Left lung (tissue), 14 donors: ENCODE measurements at places on chromosomes 6 and 20. TPM values are rescaled to one million over a fixed set of nuclear protein-coding genes. Genes with fewer than 3 reads are reported as not detected.

DNA sequence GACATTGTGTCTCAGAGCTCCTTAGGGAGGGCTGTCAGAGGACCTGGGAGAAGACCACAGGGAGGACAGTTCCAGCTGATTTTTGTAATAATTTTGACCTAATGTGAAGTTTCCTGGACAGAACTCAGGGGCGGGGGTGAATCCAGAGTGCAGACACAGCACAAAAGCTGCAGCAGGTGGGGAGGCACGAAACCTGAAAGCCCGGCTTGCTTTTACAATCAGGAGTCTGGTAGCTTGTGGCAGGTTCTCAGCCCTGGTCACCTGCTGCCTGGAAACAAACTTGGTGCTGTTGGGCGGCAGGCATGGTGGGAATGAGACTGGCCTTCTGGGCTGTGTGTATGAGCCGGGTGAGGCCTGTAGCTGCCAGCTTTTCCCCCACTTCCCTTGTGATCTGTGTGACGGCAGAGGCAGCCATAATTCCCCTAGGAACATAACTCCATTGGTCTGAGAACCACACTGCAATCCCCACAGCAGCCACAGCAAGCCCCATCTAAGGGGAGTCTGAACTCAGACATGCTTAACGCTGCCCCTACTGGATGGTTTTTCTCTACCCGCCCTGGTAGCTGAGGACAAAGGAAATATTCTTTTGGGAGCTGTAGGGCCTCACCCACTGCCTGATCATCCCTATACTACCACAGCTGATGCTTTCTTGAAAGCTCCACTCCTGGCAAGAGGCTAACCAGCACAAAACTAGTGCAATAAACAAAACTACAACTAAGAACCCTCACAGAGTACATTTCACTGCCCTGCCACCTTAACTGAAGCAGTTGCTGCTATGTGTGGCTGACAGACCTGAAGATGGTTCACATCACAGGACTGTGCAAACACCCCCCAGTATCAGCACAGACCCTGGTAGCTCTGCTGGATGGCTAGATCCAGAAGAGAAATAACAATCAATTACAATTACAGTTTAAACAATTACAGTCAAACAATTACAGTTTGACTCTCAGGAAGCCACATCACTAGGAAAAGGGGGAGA is 1055.1 kb upstream of the GJE1 start:
- DNase-seq: no peak

GRCh38 chr20:373171-373890 is 7.2 kb upstream of the TRIB3 start:
- DNase-seq: peak; percentile 85

- no peak for DNase-seq
Observed at GRCh38 chr6:52504782-52505136, 72.1 kb downstream of the TRAM2 start.

Gene DSP
- polyA plus RNA-seq: 74.2 TPM

GRCh38 chr6:7617801-7618764 is 28.1 kb downstream of the SNRNP48 start:
- peak; percentile 13 for DNase-seq

- no peak for DNase-seq
Observed at GRCh38 chr20:63547725-63548480, at the start of gene SRMS. TSS of gene SRMS (minus strand) at chr20:63547749. CDS start at chr20:63547463, 286 bp downstream.

Gene MYL9
- polyA plus RNA-seq: 232 TPM

Gene TMX4
- 26.0 TPM for polyA plus RNA-seq

Gene CHRNA4
- 1.1 TPM for polyA plus RNA-seq

Gene NECAB3
- 27.9 TPM for polyA plus RNA-seq

Gene NOTCH4
- polyA plus RNA-seq: 57.5 TPM

GRCh38 chr6:18507018-18507415 is 119.9 kb downstream of the RNF144B start:
- no peak for DNase-seq

DNA sequence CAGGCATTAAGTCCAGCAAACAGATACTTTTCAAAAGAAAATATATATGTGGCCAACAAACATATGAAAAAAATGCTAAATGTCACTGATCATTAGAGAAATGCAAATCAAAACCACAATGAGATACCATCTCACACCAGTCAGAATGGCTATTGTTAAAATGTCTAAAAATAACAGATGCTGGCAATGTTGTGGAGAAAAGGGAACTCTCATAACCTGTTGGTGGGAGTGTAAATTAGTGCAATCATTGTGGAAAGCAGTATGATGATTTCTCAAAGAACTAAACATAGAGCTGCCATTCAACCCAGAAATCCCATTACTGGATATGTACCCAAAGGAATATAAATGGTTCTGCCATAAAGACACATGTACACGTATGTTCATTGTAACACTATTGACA is 20.6 kb downstream of the KCNQ5 start:
- no peak for DNase-seq

- DNase-seq: no peak
Observed at GRCh38 chr6:146785001-146785585, 186.3 kb downstream of the ADGB start.

- no peak for DNase-seq
Observed at GRCh38 chr6:122778985-122779661, 393 bp upstream of the FABP7 start.

GRCh38 chr6:150628908-150629307 is 29.2 kb downstream of the PLEKHG1 start:
- no peak for DNase-seq

- DNase-seq: no peak
Observed at GRCh38 chr6:135992739-135993138, 141.2 kb downstream of the PDE7B start.

Gene ADISSP
- 37.3 TPM for polyA plus RNA-seq

- no peak for DNase-seq
Observed at GRCh38 chr6:130560231-130560630, 194.4 kb downstream of the TMEM200A start.

- no peak for DNase-seq
Observed at GRCh38 chr6:125927761-125928160, 28.8 kb upstream of the HINT3 start.

DNA sequence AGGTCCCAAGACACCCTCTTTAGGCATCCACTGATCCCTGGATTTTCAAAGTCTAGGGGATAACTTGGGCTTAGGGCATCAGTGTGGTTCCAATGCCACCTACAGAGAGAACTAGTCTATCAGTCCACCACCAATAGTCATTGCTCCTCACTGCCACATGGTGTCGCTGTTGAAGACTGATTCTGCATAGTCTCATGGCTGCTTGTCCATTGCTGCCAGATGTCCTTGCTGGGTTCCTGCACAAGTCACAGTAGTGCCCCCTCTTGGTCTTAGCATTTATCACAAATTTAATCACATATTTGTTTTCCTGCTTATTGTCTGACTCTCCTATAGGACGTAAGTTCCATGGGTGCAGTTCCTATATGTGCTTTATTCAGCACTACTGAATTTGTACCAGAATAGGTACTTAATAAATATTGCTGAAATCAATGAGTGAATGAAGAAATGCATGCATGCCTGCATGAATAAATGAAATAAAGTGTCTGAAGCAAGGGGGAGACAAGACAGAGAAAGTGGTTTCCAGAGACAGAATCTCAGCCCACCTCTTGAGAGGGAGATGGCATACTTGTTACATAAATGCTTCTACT is 45.9 kb upstream of the RALY start:
- DNase-seq: no peak

Gene OR2J2
- polyA plus RNA-seq: not detected

- no peak for DNase-seq
Observed at GRCh38 chr6:118124851-118125250, 217.8 kb downstream of the SLC35F1 start.

DNA sequence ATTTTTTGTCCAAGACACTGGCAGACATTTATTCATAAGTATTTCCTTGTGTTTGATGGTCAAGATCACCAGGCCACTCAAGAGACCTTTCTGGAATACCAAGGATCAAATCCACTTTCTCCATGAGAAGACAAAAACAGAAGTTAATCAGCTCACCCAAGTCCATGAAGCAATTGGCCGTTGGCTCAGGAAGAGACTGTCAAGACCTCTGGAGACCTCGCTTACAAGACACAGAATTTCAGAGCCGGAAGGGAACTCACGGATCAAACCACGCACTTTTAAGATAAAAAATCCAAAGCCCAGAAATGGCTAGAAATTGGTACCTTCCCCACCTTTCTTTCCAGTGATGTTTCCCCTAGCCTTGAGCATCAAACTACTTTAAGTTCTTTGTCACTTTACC is 3.3 kb downstream of the TRERF1 start:
- DNase-seq: no peak

DNA sequence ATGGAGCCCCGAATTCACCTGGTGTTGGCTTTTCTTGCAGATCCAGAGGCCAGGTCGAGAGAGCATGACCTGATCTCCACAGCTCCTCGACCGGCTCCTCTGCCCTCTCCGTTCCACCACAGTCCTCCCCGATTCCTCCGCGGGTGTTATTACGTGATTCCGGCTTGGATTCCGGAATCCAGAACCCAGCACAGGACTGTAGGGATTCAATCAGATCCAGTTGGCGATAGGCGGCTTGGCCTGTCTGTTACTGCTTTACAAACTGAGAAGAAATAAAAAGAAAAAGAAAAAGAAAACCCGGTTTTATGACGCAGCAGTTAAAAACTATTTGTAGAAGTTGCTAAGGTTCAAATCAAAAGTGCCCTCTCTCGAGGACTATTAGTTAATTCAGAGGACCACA is 222.7 kb downstream of the EYA2 start:
- DNase-seq: no peak

DNA sequence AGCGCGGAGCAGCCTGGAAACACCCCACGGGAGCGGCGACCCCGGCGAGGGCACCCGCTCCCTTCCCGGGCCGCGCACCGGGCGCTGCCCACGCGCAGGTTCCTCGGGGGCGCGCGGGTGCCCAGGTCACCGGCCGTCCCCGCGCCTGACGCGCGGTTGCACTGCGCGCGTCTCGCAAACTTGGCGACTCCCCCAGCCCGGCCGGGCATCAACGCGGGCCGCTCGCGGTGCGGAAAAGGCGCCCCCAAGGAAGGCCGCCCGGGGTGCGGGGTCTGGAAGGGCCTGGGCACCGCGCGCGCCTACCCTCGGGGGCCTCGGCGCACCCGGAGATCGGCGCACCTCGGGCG is 555 bp upstream of the ZBTB46 start:
- no peak for DNase-seq

Gene RBCK1
- 93.2 TPM for polyA plus RNA-seq

GRCh38 chr20:38939686-38940085 is 13.5 kb downstream of the FAM83D start:
- no peak for DNase-seq

DNA sequence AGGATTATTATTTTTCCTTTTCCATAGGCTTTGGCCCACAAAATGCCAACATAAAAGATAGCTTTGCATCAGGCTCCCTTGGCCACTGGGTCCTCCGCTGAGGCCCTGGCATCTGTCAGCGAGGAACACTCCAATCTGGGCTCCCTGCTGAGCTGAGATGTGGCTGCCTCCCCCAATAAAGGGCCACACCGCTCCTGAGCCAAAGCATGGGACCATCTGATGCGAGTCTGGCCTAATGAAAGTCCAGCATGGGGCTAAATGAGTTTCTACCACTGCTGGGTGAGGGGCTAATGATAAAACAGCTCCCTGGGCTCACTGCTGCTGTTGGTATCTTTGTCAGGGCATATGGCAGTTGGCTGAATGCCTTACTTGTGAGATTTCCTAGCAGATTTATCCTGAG is 817.5 kb upstream of the SLC35B3 start:
- DNase-seq: no peak

DNA sequence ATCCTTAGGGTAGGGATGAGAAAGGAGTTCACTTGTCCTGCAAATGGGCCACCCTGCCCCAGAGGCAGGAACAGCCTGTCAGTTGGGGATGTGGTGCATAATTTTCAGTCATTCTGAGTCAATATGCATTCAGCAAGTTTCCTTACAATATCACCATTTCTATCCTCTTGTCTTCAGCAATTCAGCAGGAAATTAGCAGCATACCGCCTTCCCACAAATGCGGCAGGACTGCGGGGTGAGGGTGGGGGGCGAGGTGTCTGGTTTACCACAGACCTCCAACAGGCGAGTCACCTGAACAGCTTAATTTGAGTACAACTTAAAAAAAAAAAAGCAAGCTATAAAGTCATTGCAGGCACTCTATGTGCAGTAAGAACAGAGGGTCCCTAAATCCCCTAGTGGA is 126.8 kb downstream of the MAP3K7 start:
- no peak for DNase-seq

DNA sequence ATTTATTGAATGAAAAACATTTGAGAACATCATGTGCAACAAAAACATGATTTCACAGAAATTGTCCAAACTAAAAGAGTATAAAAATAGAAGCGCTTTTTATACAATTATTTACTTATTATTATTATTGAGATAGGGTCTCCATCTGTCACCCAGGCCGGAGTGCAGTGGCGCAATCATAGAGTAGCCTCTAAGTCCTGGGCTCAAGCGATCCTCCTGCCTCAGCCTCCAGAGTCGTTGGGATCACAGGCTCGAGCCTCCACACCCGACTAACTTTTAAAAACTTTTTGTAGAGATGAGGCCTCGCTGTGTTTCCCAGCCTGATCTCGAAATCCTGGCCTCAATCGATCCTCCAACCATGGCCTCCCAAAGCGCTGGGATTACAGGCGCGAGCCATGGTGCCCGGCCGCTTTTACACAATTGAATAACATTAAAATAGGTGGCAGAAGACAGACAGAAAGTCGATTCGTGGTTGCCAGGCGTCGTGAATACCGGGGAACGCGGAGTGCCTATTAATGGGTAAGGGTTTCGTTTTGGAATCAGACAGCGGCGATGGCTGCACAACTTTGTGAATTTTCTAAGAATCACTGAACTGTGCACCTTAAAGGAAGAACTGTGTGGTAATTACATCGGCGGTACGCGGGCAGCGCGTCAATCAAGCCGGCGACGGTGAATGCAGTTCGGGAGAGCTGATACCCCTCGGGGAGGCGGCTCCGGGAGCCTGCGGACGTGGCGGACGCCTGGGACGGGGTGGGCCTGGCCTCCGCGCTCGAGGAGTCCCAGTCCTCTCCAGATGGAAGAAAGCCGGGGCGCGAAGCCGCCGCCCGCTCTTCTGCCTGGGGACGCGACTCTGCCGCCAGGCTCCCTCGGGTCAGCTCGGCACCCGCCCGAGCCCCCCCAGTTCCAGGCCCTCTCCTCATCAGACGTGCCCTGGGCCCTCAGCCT is 807 bp downstream of the TBC1D20 start:
- DNase-seq: peak; percentile 56

Gene SLC17A9
- 2.1 TPM for polyA plus RNA-seq

DNA sequence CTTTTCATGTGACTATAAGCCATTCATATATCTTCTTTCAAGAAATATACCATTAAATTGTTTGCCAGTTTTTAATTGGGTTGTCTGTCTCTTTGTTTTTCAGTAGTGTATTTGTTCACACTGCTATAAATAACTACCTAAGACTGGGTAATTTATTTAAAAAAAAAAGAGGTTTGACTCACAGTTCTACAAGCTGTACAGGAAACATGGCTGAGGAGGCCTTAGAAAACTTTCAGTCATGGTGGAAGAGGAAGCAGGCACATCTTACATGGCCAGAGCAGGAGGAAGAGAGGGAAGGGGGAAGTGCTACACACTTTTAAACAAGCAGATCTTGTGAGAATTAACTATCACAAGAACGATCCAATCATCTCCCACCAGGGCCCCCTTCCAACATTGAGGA is 255.3 kb downstream of the EPM2A start:
- no peak for DNase-seq

- no peak for DNase-seq
Observed at GRCh38 chr20:63457737-63458136, 14.7 kb downstream of the KCNQ2 start.

Gene POM121L2
- polyA plus RNA-seq: not detected
